NCI-H2171 (cell line): ENCODE measurements at places on chromosomes 13 and 19.

DNA sequence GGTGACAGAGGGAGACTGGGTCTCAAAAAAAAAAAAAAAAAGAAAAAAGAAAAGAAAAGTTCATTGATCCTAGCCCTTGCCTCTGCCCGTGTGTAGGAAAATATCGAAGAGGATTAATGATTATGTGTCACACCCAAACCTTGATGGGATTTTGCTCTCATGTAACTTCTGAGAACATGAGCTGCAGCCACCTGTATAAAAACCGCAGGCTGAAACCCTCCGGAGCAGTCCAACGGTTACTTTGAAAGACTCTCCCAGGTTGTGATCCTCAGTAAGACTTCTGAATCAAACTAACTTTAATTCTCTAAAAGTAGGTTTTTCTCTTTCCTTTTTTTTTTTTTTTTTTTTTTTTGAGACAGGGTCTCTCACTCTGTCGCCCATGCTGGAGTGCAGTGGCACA, 4.3 kb upstream of the PSMC4 start:
- no peak for DNase-seq

GRCh38 chr19:1854542-1855039, 6.3 kb upstream of the REXO1 start:
- DNase-seq, result no peak

DNA sequence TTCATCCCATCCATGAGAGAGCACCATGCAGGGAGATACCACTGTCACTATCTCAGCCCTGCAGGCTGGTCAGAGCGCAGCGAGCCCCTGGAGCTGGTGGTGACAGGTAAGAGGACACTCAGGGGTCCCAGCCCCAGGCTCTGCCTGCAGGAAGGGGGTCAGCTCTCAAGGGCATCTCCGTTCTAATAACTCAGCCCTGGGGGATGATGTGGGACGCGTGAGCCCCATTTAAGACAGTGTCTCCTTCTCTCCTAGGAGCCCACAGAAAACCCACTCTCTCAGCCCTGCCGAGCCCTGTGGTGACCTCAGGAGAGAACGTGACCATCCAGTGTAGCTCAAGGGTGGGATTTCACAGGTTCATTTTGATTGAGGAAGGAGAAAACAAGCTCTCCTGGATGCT, 15.5 kb upstream of the KIR3DL3 start:
- no peak for DNase-seq

DNA sequence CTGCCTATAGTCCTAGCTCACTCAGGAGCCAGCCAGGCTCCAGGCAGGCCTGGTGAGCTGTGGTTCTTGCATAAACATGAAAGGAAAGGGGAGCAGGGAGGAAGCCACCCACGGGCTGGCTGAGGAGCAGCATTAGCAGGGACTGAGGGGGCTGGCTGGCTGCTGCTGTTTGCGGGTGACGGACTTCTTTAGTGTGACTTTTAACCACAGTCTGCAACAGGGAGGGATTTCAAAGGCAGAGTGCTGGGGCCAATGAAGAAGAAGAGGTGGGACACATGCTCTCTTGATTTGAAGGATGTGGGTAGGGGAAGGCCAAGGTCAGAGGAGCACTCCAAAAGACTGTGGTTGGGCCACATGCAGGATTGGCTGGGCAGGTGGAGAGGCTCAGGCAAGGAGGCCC, 223.0 kb downstream of the DNAJC15 start:
- no peak for DNase-seq

DNA sequence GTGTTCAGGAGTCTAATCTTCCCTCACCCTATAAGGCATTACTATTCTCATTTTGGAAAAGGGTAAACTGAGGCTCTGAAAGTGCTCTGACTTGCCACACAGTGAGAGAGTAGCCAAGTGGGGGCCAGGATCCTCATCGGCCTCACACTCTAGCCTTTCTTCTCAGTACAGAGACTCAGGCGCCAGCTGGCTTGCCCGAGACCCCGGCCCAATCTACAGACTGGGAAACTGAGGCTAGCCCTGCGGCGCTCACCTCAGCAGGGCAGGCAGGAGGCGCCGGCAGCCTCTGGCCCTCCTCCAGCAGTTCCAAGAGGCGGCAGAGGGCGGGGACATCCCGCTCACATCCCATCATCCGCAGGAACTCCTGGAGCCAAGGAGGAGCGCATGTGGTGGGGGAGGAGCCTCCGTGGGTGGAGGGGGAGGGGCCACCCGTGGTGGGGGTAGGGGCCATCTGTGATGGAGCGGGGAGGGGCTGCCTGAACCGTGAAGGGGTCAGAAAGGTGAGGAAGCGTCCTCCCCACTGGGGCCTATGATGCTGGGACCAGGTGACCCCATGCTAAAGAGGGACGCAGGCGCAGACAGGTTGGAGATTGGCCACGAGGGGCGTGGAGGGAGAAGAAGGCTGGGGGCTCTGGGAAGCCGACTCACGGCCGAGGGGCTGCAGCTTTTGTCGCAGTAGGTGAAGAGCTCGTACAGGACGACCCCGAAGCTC, 8.7 kb upstream of the INSL3 start:
- DNase-seq, result peak; percentile 84

- DNase-seq, result no peak
Observed at GRCh38 chr19:51078731-51079130, 4.0 kb downstream of the KLK14 start.

- no peak for DNase-seq
Observed at GRCh38 chr19:38331728-38332127, 3.9 kb upstream of the CATSPERG start.

GRCh38 chr13:98960606-98961502, 17.0 kb downstream of the DOCK9 start:
- DNase-seq, result no peak

DNA sequence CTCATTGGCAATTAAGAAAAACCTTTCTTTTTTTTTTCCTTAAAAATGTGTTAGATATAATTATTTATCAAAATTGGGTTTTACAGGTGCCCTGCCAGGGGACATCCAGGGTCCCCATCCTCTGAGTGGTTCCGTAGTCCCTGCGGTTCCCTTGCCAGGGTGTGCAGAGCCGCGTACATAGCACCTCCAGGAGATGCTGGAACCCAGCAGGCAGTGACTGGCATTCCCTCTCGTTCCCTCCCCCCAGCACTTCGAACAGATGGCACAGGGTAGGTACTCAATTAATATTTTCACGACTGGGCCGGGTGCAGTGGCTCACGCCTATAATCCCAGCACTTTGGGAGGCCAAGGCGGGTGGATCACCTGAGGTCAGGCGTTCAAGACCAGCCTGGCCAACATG, 82.0 kb downstream of the COL4A1 start:
- DNase-seq, result no peak

DNA sequence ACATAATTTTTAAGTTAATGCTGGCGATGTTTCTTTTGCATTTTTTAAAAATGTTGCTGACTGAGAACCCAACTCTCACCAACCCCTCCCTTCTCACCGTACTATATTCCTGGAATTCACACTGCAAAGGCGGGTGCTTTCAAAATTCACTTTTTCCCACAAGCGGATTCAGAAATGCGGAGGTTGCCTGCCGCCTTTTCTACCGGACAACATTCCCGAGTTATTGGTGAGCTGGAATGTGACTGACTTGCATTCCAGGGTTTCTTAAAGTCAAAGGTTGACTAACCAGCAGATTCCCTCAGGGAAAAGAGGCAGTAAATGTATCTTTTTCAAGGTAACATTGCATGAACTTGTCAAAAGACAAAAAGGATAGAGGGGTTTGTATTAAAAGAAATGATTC, 113.3 kb downstream of the RAB20 start:
- no peak for DNase-seq

- DNase-seq, result no peak
Observed at GRCh38 chr13:89214185-89214584, 1543.0 kb downstream of the SLITRK5 start.

DNA sequence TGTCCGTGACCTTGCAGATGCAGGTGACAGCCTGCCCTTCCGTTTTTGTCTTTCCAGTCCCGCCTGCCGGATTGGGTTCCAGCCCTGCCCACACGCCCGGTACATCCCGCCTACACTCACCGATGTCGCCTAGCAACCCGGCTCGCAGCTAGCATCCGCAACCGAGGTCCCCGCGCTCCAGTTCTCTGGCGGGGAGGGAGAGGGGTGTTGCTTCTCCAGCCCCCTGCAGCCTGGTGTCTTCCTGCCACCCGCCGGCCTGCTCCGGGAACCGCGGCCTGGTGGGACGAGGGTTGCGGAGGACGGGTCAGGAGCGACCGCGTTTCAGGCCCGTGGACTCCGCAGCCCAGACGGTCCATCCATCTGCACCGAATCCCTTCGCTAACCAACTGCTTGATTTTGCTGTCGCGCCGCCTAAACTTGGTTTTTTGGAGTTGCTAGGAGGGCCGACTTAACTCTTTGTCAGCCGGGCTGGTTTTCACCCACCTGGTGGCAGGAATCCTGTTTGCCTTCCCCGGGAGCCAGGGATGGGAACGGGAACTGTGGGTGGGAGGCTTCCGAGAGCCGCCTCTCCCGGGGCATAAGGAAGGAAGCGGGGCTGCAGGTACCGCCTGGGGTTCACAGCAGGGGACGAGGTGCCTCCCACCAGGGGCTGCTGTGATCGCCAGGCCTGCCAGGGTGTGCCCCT, 15.4 kb upstream of the MATK start:
- DNase-seq, result peak; percentile 62

DNA sequence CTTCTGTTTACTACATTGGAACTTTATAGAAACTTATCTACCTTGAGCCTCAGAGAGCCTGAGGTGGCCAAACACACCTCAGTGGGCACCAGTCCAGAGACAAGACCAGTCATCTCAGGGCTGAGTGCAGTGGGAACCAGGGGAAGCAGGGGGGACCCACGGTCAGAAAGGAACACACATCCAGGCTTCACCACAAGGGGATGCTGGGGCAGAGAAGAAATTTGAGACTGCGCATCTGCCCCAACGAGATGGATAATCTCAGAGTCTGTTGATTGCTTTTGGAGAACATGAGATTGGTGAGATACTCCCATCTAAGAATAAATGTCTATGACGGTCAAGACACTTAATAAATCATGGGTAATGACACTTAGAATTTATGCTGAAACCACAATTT, 98.7 kb downstream of the DOCK9 start:
- DNase-seq, result no peak

GRCh38 chr19:31963746-31964145, 381.7 kb upstream of the ZNF507 start:
- DNase-seq, result no peak

DNA sequence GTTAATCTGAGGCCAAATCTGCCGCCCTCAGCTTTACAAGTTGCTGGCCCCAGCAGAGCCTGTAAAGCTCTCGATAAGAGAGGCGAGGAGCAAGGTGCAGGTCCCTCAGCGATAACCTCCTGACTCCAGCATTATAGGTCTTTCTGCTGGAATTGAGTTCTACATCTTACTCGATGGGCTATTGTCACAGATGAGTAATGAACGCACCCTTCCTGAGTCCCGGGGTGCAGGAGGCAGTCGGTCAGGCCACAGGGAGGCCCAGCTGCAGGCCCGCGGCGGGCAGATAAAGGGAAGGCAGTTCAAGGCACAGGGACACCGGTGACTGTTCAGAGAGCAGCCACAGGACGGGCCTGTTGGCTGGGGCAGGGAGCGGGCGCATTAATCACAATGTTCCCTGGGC, 157.6 kb upstream of the OBI1 start:
- no peak for DNase-seq

DNA sequence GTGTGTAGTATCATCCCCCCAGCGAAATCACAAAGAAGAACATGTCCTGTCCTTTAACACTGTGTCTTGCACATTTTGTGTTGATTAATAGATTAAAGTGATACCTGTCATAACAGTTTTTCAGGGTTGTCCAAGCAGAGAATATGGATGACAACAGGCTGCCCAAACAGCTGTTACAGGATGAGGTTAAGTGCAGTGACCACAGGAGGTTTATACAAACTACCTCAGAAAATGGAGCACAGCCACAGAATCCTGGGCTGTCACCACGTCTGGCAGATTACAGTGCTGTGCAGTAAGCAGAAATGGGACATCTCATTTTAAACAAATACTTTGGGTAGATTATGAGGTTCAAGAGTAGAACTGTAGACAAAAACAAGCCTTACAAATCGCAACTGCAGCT, 575.6 kb downstream of the DCT start:
- DNase-seq, result no peak

GRCh38 chr13:63446329-63446728, 2030.7 kb upstream of the PCDH20 start:
- no peak for DNase-seq

DNA sequence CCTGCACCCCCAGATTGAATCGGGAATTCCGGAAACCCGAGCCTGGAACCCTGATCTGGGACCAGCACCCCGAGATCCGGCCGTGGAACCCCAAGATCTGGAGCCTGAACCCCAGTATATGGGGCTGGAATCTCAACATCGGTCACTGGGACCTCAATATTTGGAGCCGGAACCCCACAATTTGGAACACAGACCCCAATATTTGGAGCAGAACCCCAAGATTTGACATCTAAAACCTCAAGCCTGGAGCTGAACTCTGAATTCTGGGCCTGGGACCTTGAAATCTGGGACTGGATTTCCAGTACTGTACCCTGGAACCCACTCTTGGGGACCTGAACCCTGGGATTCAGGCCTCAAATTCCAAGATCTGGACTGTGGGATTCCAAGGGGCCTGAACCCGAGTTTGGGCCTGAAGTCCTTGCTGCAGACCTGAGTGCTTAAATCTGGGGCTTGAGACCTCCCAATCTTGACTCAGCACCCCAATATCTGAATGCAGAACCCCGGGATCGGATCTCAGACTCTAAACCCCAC, 629 bp downstream of the LRFN3 start:
- no peak for DNase-seq

DNA sequence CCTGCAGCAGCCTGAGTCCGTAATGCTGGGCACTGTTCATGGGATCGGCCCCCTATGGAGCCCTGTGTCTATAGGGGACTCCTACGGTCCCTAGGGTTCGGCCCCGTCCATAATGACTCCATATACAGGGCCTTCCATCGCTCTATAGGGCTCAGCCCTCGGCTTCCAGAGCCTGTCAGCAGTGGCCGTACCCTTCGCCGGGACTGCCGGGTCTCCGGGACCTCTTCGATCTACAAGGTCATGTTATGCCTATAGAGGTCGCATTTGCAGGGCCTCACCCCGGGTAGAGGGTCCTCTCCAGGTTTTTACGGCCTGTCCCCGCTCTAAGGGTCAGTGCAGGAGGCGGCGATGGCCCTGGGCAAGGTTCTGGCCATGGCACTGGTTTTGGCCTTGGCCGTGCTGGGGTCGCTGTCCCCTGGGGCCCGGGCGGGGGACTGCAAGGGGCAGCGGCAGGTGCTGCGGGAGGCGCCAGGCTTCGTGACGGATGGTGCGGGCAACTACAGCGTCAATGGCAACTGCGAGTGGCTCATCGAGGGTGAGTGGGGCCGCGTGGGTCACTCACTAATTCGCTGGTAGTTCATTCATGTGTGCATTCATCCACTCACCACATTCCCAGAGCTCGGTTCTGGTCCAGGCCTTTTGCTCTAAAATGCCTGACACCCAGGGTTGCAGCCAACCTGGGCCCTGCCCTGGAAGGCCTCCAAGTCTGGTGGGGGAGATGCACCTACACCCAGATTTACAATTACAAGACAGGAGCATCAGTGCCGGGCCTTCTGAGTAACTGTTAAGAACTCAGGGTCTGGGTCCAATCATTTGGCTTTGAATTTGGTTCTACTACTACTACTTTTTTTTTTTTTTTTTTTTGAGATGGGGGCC, 699 bp downstream of the MEGF8 start:
- no peak for DNase-seq
